ENCODE measurements at places on chromosomes 13 and 19.
A peak's percentile ranks its signal among the peaks of the same experiment; 100 is the strongest.

GRCh38 chr19:50462970-50463369, 13.3 kb upstream of the EMC10 start:
- H3K27me3 ChIP-seq: peaks cover 3% of the 10 kb centered on the region
- H3K4me1 ChIP-seq: no peaks in the 10 kb centered on the region
- H3K36me3 ChIP-seq: no peaks in the 10 kb centered on the region
- no peak for DNase-seq

- no peaks in the 10 kb centered on the region for H3K36me3 ChIP-seq
- no peaks in the 10 kb centered on the region for H3K4me1 ChIP-seq
- H3K27me3 ChIP-seq: peaks cover 11% of the 10 kb centered on the region
- no peak for DNase-seq
These were observed 13.5 kb downstream of the BCL3 start for GRCh38 chr19:44762038-44762437.

DNA sequence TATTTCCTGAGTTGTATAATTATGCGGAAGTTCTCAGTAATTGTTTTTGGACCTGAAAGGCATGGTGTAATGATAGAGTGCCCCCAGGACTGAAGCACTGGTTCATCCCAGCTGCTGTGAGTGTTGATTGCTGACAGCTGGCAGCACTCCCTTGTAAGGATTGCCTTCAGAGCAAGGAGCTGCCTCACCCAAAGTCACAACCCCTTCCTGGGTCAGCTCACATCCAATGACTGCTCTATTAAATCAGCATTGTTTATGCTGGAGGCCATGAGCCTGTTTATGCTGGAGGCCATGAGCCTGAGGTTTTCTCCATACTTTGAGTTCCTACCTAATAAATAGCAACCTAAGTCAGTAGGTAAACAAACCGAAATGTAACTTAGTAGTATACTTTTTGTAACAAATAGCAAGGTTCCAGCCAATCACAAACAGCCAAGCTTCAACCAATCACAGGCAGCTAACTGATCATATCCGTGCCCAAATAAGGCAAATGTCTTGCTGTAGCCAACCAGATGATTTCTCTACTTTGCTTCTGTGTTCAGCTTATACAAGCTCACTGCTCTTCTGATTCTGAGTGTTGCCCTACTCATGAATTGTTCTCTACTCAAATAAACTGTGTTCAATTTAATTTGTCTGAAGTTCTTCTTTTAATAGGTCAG, 11.7 kb upstream of the SPACA6 start:
- peak overlapping the region; percentile 86 for H3K27ac ChIP-seq
- no peaks in the 10 kb centered on the region for H3K36me3 ChIP-seq
- no peak overlapping the region for H3K4me3 ChIP-seq
- H3K4me1 ChIP-seq: peaks cover 3% of the 10 kb centered on the region

GRCh38 chr19:28563964-28564921, 648.7 kb downstream of the UQCRFS1 start:
- no peaks in the 10 kb centered on the region for H3K36me3 ChIP-seq
- H3K4me1 ChIP-seq: no peaks in the 10 kb centered on the region
- no peak overlapping the region for H3K4me3 ChIP-seq

DNA sequence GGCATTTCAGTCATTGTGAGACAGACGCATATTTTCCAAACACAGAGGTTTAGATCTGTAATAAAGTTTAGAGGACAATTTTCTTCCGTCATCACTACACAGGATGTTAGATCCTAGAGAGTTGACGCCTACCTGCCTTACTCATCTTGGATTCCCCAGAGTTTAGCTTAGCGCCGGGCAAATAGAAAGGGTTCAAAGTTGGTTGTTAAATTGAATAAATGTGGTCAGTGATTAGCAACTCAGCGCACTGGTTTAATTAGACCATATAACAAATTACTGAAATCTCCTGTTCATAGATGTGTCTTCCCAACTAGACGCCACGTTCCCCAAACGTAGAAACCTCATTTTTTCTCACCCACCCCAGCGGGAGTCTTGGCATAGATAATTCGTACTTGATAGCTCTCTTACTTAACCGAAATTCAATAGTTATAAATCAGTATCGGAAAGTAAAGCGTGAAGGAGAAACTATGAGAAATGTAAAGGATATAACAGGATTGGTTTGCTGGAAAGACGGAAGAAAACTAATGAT, 726 bp upstream of the UFM1 start:
- peaks cover 13% of the 10 kb centered on the region for H3K4me1 ChIP-seq
- no peaks in the 10 kb centered on the region for H3K27me3 ChIP-seq
- H3K4me3 ChIP-seq: peak overlapping the region; percentile 99
- no peak for DNase-seq
- peak overlapping the region; percentile 85 for H3K27ac ChIP-seq

- peak overlapping the region; percentile 43 for H3K4me3 ChIP-seq
- H3K36me3 ChIP-seq: peaks cover 4% of the 10 kb centered on the region
- peaks cover 16% of the 10 kb centered on the region for H3K27me3 ChIP-seq
- peak overlapping the region; percentile 23 for H3K27ac ChIP-seq
- DNase-seq: peak; percentile 85
- peaks cover 10% of the 10 kb centered on the region for H3K4me1 ChIP-seq
These were observed 8.9 kb upstream of the CCDC9 start for GRCh38 chr19:47247308-47247990.

DNA sequence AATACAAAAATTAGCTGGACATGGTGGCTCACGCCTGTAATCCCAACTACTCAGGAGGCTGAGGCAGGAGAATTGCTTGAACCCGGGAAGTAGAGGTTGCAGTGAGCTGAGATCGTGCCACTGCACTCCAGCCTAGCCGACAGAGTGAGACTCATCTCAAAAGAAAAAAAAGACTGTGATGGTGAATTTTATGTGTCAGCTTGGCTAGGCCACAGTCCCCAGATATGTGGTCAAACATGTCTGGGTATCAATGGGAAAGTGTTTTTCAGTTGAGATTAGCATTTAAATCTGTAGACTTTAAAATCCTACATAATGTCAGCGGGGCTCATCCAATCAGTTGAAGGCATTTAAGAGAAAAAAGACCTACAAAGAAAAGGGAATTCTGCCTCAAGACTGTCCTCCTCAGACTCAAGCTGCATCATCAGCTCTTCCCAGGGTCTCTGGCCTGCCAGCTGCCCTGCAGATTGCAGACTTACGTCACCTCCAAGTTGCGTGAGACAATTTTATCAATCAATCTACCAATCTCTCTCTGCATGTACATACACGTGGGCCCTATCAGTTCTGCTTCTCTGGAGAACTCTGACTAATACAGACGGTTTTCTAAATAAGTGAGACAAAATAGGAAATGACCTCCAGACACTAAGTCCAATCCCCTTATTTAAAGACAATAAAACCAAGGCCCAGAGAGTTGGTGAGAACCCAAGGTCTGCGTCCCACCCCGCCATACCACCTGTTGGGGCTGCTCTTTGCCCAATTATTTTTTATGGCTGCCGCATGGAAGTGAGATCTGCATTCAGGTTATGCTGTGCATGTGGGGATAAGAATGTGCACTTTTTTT, 99.2 kb downstream of the ABCC4 start:
- H3K4me3 ChIP-seq: no peak overlapping the region
- H3K36me3 ChIP-seq: no peaks in the 10 kb centered on the region
- H3K27ac ChIP-seq: no peak overlapping the region
- no peak for DNase-seq
- H3K4me1 ChIP-seq: no peaks in the 10 kb centered on the region

DNA sequence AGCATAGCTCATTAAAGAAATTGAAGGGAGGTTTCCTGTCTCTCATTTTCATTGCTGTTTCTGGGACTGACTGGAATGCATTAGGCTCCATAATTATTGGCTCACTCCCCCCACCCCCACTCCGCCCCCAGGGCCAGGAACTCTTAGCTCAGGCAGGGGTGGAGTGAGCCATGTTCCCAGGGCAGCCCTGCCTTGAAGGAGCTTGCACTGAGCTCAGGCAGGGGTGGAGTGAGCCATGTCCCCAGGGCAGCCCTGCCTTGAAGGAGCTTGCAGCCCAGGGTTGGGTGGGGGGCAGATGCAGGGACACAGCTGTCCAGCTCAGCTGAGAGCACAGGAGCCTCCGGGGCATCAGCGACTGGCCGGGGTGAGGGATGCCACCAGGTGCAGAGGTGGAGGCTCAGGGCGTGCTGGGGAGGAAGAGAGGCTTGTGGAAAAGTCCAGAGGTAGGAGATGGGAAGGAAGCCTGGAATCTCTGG, 39.1 kb upstream of the TFDP1 start:
- peak; percentile 46 for DNase-seq
- H3K36me3 ChIP-seq: peaks cover 14% of the 10 kb centered on the region
- H3K4me3 ChIP-seq: peak overlapping the region; percentile 52
- H3K27me3 ChIP-seq: peaks cover 9% of the 10 kb centered on the region

GRCh38 chr19:58294743-58295374, 10.3 kb upstream of the ERVK3-1 start:
- H3K27ac ChIP-seq: no peak overlapping the region
- DNase-seq: no peak
- H3K27me3 ChIP-seq: peaks cover 10% of the 10 kb centered on the region

DNA sequence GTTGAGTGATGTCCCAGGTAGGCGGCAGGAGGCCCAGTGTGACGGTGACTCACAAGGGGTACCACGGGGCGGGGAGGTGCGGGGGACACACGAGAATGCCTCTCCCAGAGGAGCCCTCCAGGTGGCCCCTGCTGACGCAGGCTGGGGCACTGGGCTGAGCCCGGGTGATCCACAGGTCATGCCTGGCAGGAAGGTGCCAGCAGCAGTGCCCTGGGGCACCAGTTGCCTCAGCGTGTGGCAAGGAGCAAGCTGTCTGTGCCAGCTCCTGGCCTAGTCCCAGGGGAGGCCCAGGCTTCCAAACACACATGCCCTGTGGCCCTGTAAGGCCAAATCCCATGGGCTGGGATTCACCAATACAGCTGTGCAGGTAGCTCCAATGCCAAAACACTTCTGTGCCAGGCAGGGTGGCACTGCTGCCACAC, 28.0 kb downstream of the AKT2 start:
- peaks cover 7% of the 10 kb centered on the region for H3K4me1 ChIP-seq
- H3K27me3 ChIP-seq: peaks cover 4% of the 10 kb centered on the region
- H3K27ac ChIP-seq: peak overlapping the region; percentile 39
- no peak for DNase-seq
- no peaks in the 10 kb centered on the region for H3K36me3 ChIP-seq
- H3K4me3 ChIP-seq: no peak overlapping the region

DNA sequence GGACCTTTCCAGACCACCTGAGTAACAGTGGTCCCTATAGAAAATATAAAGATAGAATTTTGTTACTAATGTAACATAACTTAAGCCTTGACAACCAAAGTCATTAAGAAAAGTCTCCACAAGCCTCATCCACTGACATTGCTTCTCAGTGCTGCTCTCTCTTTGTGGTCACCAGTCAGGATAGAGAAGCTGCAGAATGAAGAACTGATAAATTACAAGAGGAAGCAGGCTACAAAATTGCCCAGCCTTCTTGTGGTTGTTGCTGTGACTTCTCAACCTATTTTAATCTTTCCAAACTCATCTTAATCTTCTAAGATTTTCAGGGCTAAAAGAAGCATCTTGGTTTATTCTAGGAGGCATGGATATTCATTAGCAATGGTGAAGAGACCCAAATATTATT, 343.8 kb downstream of the MZT1 start:
- DNase-seq: no peak
- H3K4me3 ChIP-seq: no peak overlapping the region
- peaks cover 11% of the 10 kb centered on the region for H3K4me1 ChIP-seq
- peaks cover 2% of the 10 kb centered on the region for H3K27me3 ChIP-seq
- H3K36me3 ChIP-seq: no peaks in the 10 kb centered on the region

- DNase-seq: no peak
- no peak overlapping the region for H3K4me3 ChIP-seq
- peaks cover 11% of the 10 kb centered on the region for H3K36me3 ChIP-seq
- no peaks in the 10 kb centered on the region for H3K4me1 ChIP-seq
These were observed 37.2 kb upstream of the C1QTNF9B start for GRCh38 chr13:23934520-23934919.

DNA sequence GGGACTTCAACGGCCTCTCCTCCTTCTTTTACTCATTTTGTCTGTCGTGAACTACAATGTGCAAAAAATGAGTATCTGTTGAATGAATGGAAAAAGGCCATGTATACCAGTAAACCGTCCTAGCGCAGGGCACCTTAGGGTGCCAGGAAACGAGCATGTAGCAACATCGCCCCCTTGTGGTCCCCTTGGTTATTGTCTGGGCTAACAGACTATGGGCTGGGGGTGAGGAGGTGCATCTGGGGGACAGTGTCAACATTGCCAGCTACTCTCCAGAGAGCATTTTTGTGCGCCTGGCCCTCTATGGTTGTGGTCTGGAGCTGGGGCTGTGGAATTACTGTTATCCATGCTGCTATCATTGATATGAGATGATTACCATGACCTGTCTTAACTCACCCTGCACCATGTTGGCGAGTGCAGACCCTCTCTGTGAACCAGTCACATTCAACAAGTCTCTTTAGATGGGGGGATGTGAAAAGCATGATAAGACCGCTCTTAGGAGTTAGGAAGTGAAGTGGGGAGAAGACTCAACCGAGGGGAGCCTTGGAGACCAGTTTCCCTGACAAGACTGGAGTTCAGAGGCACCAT, 22.8 kb upstream of the SIGLEC11 start:
- peak; percentile 67 for DNase-seq
- no peaks in the 10 kb centered on the region for H3K4me1 ChIP-seq
- no peak overlapping the region for H3K4me3 ChIP-seq
- H3K27ac ChIP-seq: no peak overlapping the region
- H3K36me3 ChIP-seq: no peaks in the 10 kb centered on the region
- peaks cover 5% of the 10 kb centered on the region for H3K27me3 ChIP-seq

DNA sequence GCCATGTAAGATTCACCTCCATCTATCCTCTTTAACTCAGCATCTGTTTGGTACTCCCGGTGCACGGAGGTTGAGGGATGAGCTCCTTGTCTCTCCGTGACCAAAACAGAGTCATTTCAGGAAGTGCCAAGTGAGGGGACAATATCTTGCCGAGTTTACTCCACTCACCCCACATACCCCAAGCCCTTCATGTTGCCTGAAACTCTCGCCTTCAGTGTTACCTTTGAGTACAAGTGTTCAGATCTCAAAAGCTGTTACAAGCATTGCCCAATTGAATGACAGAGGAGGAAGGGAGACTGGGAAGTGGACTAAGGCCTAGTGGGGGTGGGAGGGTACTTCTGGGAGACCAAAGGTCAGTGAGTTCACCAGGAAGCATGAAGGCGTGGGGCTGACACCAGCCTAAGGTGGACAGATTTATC, 6.0 kb upstream of the SIGLEC12 start:
- no peak overlapping the region for H3K27ac ChIP-seq
- no peak overlapping the region for H3K4me3 ChIP-seq
- H3K27me3 ChIP-seq: peaks cover 4% of the 10 kb centered on the region
- DNase-seq: no peak
- H3K36me3 ChIP-seq: no peaks in the 10 kb centered on the region

DNA sequence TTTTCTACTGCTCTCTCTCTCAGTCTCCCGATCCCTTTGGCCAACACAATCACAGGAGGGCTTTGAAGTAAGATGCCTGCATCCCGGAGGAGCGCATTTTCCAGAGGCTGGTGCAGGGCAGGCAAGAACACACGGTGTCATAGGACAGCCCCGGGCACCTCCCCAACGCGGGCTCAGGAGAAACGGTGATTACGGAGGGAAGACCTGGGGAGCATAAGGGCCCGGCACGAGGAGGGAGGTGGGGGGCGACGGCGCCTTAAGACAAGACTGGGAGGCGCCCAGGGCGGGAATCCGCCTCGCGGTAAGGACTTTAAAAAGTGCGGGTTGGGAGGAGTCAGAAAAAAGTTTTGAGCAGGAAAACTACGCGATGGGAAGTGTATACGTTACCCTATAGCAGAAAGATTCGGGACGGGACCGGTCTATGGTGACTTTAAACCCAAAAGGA, 18.7 kb upstream of the ZNF888 start:
- peak overlapping the region; percentile 81 for H3K27ac ChIP-seq
- H3K4me3 ChIP-seq: peak overlapping the region; percentile 99
- peak; percentile 30 for DNase-seq
- H3K4me1 ChIP-seq: peaks cover 6% of the 10 kb centered on the region
